D341Med (cell line): ENCODE measurements at places on chromosomes 1 and 21.
A peak's percentile ranks its signal among the peaks of the same experiment; 100 is the strongest.

DNA sequence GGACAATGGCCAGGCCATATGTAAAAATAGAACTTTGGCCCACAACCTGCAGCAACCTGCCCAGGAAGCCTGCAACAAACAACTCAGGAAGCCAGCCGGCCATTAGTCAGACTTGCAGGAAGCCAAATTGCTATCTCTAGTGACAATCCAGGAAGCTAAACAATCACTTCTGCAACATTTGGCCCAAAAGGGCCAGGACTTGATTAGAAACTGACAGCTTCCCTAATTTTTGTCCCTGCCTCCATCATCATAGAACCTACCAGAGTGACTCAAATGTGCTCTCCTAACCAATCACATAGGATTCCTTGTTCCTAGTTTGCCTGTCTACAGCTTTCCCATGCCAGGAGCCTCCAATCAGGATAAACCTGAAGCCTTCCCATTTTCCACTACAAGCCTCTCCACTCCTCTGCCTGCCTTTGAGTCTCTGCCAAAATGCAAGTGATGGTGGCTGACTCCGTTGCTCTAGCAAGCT, 639.3 kb downstream of the PTPRU start:
- no peak for DNase-seq

DNA sequence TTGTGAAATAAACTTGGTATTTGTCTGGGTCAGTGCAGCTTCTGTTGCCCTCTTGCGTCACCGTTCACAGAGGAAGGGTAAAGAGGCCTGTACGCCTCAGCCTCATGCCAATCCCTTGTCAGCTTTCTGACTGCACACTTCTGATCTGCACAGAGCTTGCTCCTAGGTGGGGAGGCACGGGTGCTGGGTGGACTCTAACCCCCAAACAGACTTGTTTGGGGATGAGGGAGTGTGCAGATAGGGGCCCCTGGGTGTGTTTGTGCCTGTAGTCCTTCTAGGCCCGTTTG, 803 bp upstream of the B4GALT2 start:
- DNase-seq: no peak

DNA sequence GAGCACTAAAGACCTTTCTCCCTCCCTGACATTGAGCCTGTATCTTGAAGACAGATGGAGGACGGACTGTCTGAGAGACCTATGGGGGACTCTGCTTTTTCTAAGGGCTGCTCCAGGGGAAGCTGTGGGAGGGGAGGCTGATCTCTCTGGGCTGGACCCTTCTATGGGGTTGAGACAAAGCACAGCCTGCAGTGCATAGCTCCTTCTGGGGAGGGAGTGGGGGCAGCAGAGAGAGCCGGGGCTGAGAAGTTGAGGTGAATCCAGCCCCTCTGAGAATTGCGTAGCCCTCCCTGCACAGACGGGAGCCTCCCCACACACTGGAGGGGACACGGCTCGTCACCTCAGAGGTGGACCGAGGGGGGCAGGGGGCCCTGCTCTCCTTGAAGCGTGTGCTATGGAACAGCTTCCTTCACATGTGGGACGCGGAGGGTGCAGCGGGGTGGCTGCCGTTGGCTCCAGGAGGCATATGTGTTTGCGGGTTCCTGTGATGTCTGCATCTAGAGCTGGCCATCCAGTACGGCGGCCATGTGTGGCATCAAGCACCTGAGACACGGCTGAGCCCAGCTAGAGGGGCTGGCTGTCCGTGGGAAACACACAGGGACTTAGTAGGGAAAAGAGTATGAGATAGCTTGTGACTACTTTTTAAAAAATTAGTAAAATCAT, 299.1 kb downstream of the CAMTA1 start:
- DNase-seq: no peak

DNA sequence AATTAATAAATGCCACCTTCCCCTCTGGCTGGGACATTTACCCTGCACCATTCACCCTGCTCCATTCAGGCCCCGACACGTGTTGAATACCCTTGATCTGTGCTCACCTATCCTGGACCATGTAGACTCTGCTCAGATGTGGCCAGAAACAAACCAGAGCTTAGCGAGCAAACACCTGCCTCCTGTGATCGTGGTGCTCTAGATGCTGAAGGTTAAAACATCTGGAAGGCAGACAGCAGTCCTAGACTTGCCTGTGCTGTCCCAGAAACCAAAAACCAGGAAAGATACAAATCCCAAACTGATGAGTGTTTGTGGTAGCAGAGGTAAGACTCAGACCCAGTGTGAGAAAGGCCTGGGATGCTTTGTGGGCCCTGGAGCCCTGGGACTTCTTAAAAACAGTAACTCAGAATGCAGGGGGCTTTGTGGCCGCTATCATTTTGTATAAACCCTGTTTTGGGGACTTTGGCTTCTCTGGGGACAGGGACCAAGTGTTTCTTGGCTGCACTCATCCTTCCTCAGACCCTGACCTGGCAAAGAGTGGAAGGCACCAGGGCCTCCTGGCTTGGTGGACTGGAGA, 99.6 kb downstream of the DMRTB1 start:
- DNase-seq: no peak

GRCh38 chr1:172321451-172321850, 99.0 kb upstream of the C1orf105 start:
- no peak for DNase-seq

DNA sequence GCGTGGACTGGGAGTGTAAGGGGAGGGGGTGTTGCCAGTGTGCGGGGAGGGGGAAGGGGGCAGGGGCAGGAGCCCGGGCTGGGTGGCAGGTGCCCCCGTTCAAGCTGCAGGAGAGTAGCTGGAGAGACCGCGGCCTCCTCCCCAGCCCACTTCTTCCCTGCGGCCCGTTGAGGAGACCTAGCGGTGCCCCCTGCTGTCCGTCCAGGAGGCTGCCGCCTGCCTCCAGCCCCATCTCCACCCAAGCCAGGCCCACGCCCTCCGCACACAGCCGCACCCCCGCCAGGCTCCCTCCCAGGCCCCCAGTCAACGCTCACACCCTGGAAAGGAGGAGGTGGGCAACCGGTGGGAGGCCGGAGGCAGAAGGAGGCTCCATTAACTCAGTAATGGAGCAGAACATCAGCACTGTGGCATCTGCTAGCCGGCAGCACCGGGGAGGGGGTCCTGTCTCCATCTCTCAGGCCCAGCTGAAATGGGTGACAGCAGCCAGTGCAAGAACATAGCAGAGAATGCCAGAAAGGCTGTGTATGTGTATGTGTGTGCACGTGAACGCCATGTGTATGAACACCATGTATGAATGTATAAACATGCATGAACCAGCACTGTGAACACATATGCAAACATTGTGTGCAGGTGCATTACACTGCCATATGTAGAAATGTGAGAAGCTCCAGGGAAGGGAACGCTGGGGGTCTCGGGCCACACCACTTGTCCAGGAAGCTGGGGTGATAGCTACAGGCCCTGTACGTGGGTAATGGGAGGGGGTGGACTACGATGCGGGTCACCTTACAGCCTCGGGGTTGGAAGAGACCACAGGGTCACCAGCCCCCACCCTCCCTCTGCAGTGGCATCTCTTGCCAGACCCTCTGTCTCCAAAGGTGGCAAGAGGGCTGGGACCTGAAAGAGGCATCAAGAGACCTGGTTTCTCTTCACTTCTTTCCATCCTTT, 84.6 kb downstream of the SYT2 start:
- peak; percentile 92 for DNase-seq
